ENCODE measurements at places on chromosomes 12 and 14. TPM values are rescaled to one million over a fixed set of nuclear protein-coding genes. Genes with fewer than 3 reads are reported as not detected.

CLEC7A gene
- not detected for total RNA-seq

COX8C gene
- not detected for total RNA-seq

FGF23 gene
- total RNA-seq, result not detected

ASB8 gene
- total RNA-seq, result 17.1 TPM

GLIPR1L1 gene
- not detected for total RNA-seq

NINJ2 gene
- 1.9 TPM for total RNA-seq

STAC3 gene
- 0.87 TPM for total RNA-seq

VDR gene
- total RNA-seq, result 3.0 TPM

ADGRD1 gene
- 0.21 TPM for total RNA-seq

NT5DC3 gene
- 24.9 TPM for total RNA-seq

TMEM253 gene
- total RNA-seq, result 0.33 TPM

HOXC12 gene
- total RNA-seq, result 5.1 TPM

Measured in Panc1 (cell line).